Skeletal muscle tissue (tissue), 5 donors: ENCODE measurements at places on chromosomes 7 and 10. TPM values are rescaled to one million over a fixed set of nuclear protein-coding genes. Genes with fewer than 3 reads are reported as not detected.

The NUTM2E gene
- not detected for total RNA-seq

The OR6V1 gene
- not detected for total RNA-seq

The TRIL gene
- 15.1 TPM for total RNA-seq

The AGBL3 gene
- total RNA-seq: 4.2 TPM

The GIMAP6 gene
- total RNA-seq: 15.7 TPM

The DPYSL4 gene
- 1.0 TPM for total RNA-seq

The ZCCHC24 gene
- total RNA-seq: 20.9 TPM

The TMEM225B gene
- 0.52 TPM for total RNA-seq

The MLXIPL gene
- total RNA-seq: 1.6 TPM

The RAMP3 gene
- total RNA-seq: 5.7 TPM

The GPC2 gene
- total RNA-seq: 5.2 TPM

The NEUROG3 gene
- total RNA-seq: not detected

The ASB10 gene
- total RNA-seq: 3.7 TPM

The FGL2 gene
- 32.4 TPM for total RNA-seq

The AKR1B15 gene
- under 0.01 TPM for total RNA-seq

The GTF2IRD1 gene
- total RNA-seq: 16.2 TPM

The ASIC3 gene
- total RNA-seq: not detected

The SPACDR gene
- not detected for total RNA-seq

The MSMB gene
- not detected for total RNA-seq

The PDSS1 gene
- total RNA-seq: 7.3 TPM

The SCIN gene
- 1.0 TPM for total RNA-seq

The CREB5 gene
- total RNA-seq: 52.2 TPM
